Stimulated activated CD8-positive, alpha-beta memory T cell treated with anti-CD3 and anti-CD28 coated beads, Interleukin-2, amount 100 ng/mL, for 1 hour (primary cell): ENCODE measurements at places on chromosomes 6 and 20.

- no peak for DNase-seq
Observed at GRCh38 chr20:22801528-22801927, 217.2 kb upstream of the FOXA2 start.

DNA sequence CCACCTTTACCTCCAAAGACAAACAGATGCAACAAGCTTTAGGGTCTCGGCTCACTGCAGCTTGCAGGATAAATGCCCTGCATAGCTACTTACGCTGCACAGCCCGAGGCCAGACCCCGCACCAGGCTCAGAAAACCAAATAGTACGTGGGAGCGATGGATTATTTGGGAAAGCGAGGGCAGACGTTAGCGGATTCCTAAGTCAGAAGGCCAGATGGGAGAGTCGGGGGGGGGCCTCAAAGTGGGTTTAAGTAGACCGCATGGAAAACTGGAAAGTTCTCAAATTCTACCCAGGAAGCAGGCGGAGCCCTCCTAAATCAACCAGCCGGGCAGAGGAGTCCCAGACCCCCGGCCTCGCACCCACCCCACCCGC is 382 bp downstream of the SFT2D1 start:
- DNase-seq: no peak

DNA sequence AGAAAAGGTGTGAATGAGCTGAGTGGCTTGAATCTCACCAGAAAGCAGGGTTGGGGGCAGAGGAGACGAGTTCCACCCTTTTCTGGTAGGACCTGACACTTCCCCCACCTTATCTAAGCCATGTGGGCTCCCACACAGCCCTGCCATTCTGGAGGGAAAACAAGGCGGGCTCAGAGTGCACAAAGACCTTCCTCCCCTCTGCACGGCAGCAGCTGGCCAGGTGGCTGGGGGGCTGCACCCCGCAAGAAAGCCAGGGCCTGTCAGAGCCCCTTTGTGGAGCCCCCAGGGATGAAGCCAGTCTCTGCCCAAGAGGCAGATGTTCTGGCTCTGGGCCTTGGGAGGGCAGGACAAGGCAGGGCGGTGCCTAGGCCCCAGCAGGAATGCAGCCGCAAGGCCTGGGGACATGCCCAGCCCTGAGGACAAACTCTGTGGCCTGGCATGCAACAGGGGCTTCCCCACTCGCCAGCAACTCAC is 48.4 kb upstream of the DSN1 start:
- no peak for DNase-seq

DNA sequence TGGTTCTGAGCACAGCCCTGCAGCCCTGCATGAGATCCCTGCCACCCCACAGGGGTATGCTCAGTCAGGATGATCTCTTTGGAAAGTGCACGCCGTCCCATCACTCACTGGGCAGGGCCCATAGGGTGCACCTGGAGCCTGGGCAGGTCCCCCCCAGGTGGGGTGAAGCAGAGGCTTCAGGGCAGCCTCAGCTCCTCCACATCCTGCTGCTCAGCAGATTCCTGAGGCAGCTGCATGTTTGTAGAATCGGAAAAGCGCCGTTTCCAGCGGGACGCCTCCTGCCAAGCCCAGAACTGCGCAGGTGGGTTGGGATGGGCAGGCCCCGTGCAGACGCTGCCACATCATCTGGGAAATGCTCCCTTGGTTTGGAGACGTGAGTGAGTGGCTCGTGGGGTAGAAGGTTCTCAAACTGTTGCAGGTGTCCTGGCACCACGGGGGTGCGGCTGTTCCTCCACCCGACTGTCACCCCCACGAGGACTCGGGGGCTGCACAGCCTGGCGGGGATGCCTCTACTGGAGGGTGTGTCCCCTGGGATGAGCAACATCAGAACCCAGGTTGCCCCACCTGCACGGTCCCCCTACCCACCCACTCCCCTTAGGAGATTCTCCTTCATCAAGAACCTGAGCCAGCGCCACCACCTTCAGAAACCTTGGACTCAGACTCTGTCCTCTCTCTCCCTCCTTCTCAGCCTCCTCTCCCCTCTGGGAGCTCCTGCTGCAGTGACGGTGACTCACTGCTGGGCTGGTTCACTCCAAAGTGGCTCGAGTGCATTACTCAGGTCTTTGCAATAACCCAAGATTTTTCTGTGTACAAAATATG is 334.1 kb downstream of the TAF4 start:
- no peak for DNase-seq

DNA sequence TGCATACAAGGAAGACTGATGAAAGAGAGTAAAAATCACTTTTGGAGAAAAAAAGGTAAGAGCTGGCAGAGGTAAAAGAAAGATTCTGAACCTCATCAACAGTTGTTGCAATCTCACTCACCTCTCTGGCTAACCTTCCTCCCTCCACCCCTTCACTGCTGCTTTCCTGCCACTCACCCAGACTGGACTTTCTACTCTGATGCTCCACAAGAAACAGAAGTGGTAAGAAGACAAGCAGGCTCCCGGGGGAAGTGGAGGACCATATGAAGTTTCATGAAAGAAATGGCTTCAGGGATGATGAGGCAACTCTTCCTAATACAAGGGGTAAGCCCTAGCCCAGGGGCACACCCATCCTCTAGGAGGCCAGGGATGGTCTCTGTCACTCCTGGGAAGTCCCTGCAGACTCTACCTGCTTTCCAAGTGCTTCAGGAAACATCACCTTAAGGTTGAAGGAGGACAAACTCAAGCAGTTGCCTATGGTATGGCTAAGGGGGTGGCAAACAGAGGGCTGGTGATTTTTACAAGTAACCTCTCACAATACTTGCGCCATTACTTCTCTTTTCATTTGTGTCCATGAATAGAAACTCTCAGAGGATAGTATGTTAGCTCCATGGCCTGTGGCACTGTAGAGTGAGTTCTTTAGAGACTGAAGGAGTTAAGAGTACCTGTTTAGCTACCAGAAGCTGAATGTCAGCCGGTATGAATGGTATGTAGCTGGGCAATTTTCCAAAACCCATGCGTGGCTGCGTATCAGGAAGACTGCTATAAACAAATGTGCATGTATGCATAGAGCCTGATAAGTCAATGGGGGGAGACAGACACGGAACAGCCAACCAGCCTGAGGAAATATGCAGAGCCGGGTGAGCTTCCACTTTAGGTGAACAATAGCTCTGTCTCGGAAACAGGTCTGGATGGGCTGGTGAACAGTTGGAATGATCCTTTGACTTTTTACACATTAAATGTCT is 112.0 kb downstream of the BACH2 start:
- DNase-seq: no peak
